B cell (primary cell): ENCODE measurements at places on chromosomes 3 and 15.

DNA sequence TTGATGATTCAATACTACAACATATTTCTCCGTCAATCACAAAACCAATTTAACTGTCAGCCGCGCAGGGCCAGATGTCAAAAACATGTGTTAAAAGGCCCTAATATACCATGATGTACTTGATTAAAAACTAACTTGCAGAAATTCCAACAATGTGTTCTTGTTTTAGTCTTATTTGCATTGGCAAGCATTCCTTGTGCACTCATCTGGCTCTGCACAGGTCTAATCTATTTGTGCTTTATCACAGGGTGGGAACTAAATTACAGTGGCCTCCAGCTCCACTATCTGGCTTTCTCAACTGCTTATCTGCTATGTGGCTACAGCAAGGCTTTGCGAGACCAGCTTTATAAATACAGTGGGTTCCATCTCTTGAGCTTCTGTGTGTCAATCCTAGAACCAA lies 455.5 kb downstream of the ERC2 start:
- no peak for DNase-seq

GRCh38 chr15:68197661-68198437 lies 7.3 kb downstream of the CALML4 start:
- no peak for DNase-seq

GRCh38 chr3:171428892-171429291 lies 31.3 kb downstream of the TNIK start:
- no peak for DNase-seq

GRCh38 chr3:32888739-32889138 lies 62.7 kb upstream of the CCR4 start:
- no peak for DNase-seq

- DNase-seq: no peak
Observed at GRCh38 chr3:63354160-63354559, 76.1 kb downstream of the SYNPR start.
